ENCODE measurements at places on chromosomes 5 and 9.
A peak's percentile ranks its signal among the peaks of the same experiment; 100 is the strongest.

GRCh38 chr9:106897751-106898150 is 34.8 kb downstream of the ZNF462 start:
- DNase-seq = no peak

GRCh38 chr9:124969401-124969800 is 28.5 kb upstream of the GOLGA1 start:
- DNase-seq = no peak

GRCh38 chr5:31847354-31847753 is 208.4 kb downstream of the PDZD2 start:
- no peak for DNase-seq

- DNase-seq = no peak
Measured at GRCh38 chr5:77391240-77391765, 100.8 kb downstream of the WDR41 start.

DNA sequence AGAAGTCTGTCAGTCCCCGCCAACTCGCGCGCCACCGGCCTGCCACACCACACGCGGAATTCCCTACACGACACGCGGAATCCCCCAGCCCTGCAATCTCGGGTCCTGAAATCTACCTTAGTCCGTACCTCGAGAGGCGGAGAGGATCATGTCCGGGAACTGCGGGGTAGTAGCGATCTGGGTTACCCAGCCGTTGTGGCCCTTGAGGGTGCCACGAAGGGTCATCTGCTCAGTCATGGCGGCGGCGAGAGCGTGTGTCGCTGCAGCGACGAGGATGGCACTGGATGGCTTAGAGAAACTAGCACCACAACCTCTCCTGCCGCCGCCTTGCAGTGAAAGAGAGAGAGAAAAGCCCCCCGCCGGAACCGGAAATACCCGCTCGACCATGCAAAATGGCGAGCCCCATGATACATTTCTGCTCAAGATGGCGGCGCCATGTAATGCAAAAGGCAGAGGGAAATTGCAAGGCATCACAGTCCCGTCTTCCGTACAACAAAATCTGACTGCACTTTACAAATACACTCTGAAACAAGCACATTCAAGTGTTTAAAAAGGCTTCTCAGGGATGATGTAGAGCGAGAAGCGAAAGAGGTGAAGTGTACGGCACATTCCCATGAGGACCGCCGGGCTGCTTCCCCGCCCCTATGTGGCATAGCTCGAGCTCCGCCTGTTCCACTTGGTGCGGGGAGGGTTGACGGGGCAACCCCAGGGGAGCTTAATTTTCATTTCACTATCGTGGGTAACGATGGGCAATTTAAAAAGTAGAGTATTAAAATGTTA is at the start of gene RACK1:
RACK1 (minus strand) TSS at position 343 of the 780 bp plus-strand sequence; CDS start at position 237, 106 bp downstream.
- DNase-seq = peak; percentile 82

- DNase-seq = no peak
Measured at GRCh38 chr9:5231212-5231611, at the start of gene INSL4. Gene INSL4 (plus strand): TSS chr9:5231419. CDS start chr9:5231524, 105 bp downstream.

- DNase-seq = no peak
Measured at GRCh38 chr5:41637869-41638268, 127.5 kb upstream of the PLCXD3 start.

DNA sequence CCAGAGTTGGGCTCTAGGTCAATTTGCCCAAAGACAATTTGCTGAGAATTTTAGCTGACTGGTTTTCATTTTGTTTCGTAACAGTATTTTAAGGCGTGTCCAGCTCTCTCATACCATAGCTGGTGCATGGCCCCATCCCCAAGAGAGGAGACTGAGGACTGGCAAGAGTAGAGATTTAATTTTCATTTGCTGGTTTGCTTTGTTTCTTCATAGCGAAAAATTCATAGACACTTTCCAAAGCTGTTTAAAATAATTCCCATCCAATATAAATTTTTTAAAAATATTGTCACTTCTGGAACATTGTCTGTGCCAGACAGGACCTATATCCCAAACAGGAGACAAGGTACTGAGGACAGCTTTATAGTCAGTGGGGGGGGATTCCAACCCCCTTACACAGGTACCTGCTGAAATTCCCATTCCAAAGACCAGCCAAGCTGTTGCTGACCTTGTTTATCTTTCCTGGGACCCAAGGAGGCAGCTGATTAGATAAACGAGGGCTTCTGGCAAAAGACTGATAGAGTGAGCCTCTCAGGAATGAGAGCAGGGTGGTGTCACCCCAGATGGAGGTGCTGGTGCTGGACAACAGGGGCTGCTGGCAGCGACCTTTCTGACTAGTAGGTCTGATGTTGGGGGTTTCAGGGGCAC is 6.8 kb upstream of the ANGPTL2 start:
- DNase-seq = no peak

DNA sequence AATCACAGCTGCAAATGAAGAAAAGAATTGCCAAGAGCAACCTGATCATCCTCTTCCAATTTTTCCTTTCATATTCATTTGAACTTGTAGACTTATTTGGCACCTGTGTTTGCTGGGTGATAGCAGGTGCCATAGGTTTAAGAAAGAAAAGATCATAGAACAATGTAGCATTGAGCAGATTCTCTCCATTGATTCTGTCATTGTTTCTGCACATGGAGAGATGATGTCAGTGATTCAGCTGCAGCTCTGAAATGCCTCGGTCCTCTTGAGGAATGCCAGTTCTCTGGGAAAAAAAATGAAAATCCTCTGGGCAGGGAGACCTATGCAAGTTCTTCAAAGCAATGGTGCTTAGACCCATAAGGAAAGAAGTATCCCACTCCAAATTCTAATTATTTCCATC is 418.1 kb upstream of the KLF4 start:
- no peak for DNase-seq

- no peak for DNase-seq
Measured at GRCh38 chr9:18347386-18348082, 126.4 kb upstream of the ADAMTSL1 start.

- no peak for DNase-seq
Measured at GRCh38 chr5:127777957-127778356, 74.8 kb downstream of the CCDC192 start.

GRCh38 chr5:80093796-80094195 is 58.6 kb downstream of the THBS4 start:
- DNase-seq = no peak

DNA sequence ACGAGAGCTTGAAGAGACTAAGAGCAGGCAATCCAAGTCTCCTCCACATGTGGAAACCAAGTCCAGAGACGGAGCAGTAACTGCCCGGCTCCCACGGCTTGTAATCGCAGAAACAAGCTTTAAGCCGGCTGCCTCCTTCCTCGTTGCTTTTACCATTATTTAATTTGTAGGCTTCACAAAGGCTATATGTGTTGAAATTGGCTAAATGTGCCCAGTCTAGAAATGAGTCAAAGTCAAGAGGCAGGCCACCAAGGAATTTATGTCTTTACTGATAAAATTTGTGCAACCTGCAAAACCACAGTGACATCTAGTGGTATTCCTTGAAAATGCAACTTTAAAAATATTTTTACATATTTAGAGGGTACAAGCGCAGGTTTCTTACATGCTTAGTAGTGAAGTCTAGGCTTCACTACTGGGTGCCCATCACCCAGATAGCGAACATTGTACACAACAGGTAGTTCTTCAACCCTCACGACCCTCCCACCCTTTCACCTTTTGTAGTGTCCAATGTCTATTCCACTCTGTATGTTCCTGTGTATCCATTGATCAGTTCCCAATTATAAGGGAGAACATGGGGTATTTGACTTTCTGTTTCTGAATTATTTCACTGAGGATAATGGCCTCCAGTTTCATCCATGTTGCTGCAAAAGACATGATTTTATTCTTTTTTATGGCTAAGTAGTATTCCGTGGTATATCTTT is 33.5 kb upstream of the EBF1 start:
- no peak for DNase-seq

DNA sequence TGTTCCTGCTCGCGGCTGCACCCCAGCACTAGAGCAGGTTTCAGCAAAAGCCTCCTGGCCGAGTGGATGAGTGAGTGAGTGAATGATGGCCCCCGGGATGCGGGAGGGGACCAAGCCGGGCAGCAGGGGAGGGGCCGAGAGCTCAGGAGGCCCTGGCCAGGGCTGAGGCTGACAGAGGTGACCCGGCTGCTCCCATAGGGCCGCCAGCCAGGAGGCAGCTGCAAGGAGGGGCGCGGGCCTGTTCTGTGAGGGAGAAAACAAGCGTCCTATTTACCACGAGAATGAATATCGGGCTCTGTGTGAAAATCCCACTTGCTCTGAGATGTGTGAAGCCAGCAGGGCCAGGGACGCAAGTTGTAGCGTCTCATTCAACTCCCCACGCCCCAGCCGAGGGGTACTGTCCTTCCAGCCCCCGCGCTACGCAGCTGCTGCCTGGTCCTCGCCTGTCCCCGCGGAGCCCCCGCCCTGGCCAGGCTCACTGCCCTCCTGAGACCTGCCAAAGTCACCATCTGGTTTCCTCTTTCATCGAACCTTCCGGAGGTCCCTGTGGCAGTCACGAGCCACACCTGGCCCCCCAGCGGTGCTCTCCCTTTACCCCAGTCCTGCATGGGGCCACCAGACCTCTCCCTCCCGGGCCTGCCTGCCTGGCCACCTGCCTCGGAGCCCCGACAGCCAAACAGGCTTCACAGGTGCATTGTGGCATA is 38.8 kb downstream of the RASGEF1C start:
- no peak for DNase-seq

DNA sequence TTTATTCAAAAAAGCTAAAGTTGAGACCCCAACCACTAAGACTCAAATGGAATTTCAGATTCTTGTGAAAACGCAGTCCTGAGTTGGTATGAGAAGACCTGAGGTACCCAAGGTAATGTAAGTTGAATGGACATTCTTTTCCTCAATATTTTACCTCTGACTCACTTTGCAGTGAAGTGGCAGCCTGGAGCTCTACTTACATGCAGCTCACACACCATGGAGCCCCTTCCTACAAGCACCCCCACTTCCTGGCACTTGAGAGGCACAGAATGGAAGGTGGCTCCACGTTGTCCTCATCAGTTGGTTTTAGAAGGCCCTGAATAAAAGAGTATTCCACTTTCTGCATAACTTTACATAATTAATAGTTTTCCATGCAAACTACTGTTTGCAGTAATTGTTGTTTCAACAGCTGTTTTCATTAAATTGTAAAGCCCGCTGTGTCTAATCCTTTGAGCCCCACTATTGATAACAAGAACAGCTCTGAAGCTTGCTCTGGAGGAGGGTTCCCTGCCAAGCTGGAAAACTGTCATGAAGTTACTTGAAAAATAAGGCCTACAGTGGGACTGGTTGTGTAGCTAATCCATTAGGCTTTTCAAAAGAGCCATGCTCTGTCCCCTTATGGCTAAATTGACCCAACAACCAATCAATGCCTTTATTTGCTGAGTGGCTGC is 102.2 kb upstream of the SPATA31D4 start:
- no peak for DNase-seq

GRCh38 chr5:176334031-176334770 is 27.4 kb downstream of the KIAA1191 start:
- no peak for DNase-seq

- DNase-seq = no peak
Measured at GRCh38 chr9:111601237-111602018, 2.0 kb upstream of the PTGR1 start.

- DNase-seq = no peak
Measured at GRCh38 chr9:134881313-134881670, 682 bp downstream of the FCN2 start.

- DNase-seq = no peak
Measured at GRCh38 chr9:95373782-95374487, 56.4 kb upstream of the FANCC start.

GRCh38 chr5:107523029-107523680 is 147.6 kb downstream of the EFNA5 start:
- no peak for DNase-seq

- DNase-seq = no peak
Measured at GRCh38 chr9:97591535-97591934, 41.6 kb downstream of the TSTD2 start.

DNA sequence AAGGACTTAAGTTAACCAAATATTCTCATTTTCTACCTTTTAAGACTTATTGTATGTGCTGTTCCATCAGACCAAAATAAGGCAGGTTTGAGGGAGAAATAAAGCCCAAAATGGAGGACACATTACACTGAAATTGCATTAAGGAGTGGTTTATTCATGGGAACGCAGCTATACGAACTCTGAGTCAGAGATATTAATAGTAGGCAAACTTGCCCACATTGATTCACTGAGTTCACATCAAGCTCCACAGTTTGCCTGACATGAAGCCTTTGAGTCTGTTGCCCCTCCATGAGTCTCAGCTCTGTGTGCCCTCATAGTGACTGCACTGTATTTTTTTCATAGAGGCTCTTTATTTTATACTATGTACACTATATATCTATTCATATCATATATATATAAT is 135.0 kb upstream of the SNX2 start:
- DNase-seq = no peak

DNA sequence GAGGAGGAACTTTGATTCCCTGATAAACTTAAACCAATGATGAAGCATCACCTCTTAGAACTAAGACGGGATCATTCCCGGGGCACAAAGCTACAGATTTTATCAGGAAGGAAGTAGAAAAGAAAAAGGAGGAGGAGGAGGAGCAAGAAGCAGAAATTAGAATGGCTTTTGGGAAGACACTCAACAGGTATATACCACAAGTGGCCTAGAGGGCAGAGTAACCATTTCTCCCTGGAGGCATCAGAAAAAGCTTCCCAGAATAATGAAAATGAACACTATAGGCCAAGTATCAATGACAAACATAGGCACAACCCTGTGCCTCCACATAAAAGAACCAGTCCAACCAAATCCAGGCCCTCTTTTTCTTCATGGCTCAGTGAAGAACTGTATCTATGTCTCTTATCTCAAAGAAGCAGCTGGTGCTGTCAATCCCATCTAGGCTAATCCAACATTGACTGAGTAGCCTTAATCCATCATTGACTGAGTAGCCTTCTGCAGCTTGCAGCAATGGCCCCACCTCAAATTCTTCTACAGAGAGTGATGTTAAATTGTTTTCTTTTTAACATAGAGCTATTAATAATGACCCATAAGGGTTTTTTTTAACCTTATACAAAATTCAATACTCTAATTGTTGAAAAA is 178.8 kb upstream of the KIF2A start:
- no peak for DNase-seq

DNA sequence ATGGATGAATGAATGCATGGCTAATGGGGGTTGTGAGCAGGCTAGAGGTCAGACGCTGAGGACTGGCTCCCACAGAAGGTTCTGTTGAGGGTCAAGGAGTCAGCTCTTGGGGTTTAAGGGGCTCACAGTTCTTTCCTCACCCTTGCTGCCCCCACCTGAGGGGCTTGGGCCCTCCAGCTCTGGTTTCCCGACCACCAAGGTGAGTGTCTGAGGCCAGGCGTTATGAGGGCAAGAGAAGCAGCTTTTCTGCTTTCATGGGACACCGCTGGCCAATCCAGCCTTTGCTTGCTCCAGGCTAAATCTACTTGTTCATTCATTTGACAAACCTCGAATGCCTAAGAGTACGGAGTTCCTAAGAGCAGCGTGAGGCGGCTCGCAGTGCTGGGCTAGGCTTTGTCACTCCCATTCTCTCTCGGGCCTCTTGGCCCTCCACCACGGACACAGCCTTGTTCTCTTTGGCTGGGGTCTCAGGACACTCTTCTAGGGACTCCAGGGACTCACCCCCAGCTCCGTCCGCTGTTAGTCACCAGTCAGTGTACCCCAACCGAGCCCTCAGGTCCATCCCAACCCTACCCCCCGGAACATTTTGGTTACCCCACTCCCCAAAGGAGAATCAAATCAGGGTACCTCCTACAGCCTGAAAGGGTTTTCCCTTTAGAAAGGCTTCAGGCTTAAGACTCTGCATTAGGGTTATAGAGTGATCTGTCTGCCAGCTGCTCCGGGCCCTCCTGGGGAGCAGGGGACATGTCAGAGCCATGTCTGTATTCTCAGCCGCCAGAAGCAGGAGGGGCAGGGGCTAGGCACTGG is 210.1 kb upstream of the MVB12B start:
- no peak for DNase-seq

All from stimulated activated CD4-positive, alpha-beta T cell treated with anti-CD3 and anti-CD28 coated beads, Interleukin-12 subunit alpha, Interleukin-12 subunit beta, amount 100 ng/mL, for 48 hours (primary cell).